Activated naive CD4-positive, alpha-beta T cell (primary cell): ENCODE measurements at places on chromosomes 4 and X.

DNA sequence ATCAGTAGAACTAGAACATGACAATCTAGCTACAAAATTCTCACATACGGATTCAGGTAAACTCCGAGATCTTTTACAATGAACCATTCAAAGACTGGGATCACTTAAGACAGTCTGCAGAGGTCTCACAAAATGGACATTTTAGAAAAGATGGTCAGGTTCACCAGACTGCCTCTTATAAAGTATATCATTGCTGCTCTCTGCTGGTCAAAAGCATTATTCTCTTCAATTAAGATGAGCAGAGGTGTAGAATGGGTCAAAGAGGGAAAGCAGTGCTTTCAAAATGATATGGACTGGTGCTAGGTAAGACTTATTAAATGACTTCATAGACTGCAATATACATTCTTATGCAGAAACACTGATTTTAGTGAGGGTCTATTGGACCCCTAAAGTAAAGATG lies 434.7 kb downstream of the PACRGL start:
- no peak for DNase-seq

DNA sequence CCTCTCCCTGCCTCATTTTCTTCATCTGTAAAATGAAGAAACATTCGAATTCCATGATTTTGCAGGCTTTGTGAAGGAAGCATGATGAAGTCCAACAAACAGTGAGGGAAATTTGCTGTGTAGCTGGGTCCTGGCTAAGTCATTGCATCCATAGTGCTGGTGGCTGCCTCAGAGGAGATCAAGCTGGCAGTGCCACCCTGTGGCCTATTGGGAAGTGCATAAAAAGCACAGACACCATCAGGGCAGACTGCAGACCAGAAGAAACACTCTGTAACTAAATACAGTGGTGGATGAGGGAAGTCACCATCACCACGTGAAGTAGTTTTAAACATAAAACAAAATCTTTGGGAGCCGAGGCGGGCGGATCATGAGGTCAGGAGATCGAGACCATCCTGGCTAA lies 40.7 kb upstream of the DDX3X start:
- DNase-seq = no peak

DNA sequence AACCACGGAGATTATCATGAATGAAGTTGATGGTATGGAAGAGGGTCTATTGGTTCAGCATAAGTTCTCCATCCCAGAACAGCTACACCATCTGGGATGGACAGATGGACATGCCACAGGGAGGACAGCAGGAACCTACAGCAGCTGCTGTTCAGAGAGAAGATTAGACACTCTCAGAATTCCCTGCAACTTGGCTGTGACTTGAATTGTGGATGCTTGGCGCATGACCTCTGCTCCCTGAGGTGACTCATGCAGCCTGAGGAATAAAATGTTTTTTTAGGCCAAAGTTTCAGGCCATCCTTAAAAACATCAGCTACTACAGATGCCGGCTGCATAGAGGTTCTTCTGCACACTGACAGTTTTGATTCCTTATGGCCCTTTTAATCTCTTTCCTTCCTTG lies 97.3 kb downstream of the RS1 start:
- DNase-seq = no peak

- no peak for DNase-seq
Measured at GRCh38 chr4:142840516-142841123, 5.5 kb downstream of the INPP4B start.

DNA sequence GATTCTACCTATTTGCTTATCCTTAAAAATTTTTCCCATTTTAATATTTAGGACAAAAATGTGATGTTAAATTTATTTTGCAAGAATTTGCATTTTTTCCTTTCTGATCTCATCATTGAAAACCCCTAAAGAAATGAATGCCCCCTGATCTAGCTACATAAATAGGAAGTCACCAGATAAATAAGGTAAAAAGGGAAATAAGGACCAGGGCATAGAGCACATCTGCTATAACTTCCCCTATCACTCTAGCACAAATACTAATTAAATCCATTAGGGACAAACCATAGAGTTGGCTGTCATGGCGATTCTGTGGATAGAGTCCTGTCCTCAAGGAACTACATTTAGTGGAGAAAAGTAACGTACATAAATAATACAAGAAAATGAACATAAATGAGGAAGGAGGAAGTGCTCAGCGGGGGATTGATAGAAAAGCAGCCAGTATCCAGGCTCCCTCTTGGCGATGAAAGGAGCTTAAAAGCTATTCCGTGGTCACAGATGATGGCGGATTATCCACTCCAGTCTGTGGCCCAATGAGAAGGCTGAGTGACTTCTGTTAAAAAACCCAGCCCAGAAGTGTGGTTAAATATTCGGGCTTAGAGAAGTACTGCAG lies 76.9 kb upstream of the RPL34 start:
- no peak for DNase-seq

DNA sequence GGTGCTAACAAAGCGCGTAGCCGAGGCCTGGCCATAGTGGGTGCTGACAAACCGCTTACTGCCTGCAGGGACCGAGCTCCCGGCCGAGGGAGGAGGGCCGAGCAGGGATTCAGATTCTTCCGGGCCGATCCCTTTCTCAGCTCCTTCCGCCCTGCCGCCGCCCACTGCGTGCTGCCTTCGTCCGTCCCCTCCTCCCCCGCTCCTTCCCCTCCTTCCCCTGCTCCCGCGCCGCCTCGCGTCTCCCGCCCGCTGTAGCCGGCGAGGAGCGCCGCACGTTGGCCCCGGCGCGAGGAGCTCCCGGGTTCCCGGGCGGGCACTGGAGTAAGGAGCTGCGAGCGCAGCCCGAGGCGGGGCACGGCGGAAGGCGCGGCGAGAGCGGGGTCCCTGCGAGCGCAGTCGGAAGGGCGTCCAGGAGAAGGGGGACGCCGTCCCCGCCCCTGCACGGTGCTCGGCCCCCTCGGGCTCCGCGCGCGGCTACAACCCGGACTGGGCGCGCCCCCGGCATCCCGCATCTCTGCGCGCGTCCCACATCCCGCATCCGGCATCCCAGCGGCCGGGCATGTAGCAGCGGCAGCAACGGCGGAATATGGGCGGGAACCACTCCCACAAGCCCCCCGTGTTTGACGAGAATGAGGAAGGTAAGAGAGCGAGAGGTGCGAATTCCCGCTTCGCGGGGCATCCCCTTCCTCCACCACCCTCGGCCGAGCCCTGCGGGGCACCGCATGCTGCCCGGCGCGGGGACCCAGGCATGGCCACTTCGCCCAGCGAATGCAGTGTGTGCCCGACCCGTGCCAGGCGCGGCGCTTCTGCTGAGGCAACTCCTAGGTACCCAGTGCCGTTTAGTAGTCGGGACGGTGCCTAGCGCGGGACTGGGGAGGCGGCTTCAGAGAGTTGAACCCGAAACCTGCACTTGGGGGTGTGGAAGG lies at the start of gene STK32B:
Gene STK32B, plus strand, starts transcription at position 203 of the 926 bp plus-strand sequence.
- no peak for DNase-seq
